Ammon's horn (tissue), 1 donor: ENCODE measurements at places on chromosomes 6 and 20.
A peak's percentile ranks its signal among the peaks of the same experiment; 100 is the strongest.

- no peak for DNase-seq
Observed at GRCh38 chr20:43744966-43745730, 18.3 kb upstream of the GTSF1L start.

DNA sequence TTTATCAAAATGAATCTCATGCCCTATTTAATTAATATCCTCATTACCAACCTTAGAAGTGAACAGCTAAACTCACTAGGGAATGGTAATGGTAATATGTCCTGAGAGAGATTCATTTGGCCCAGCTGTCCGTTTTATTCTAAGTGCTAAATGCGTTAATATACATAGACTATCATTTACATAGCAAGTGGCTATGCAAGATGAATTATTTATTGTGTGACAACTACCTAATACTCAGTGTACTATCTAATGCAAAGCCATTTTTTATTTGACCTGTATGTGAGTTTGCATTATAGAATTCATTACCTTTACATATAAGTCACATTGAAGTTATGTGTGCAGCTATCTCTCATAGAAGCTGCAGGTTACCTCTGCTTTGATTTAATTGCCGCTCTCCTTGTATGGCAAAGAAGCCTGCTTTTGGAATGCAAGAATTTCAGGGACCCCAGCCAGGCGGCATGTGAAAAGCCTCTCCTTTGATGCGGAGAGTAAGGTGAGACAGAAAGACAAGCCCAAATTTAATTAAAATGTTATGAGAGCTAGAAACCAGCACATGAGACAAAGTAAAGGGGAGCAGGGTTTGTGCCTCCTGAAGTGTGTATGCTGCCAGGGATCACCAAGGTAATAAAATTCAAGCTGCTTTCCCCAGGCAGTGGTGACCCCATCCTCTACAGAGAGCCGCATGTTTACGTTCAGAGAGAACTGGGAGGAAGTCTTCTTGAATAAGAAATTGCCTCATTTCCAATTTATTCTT is 693.0 kb upstream of the MAP3K7 start:
- no peak for DNase-seq

DNA sequence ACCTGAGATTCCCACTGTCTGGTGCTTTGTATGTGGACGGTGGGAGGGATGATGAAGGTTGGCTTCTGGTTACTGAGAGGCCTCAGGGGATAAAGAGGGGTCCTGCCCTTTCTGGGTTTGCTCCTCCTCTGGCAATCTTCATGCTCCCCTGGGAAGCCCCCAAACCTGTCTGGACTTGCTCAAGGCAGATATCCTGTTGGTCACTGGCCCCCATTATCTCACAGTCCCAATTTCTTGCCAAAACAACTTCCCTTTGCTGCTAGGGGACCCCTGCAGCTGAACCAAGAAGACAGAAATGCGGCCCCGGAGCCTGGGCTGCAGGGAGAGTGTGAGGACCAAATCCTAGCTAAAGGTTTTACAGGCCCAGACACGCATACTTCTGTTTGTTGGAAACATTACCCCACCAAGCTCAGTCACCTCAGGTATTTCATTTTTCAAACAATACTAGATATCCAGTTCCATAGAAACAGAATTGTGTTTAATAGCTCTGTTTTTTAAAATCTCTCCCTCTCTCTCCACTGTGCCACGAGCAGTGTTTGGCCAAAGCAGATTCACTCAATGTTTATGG is 63.4 kb upstream of the MRPS10 start:
- DNase-seq = no peak

DNA sequence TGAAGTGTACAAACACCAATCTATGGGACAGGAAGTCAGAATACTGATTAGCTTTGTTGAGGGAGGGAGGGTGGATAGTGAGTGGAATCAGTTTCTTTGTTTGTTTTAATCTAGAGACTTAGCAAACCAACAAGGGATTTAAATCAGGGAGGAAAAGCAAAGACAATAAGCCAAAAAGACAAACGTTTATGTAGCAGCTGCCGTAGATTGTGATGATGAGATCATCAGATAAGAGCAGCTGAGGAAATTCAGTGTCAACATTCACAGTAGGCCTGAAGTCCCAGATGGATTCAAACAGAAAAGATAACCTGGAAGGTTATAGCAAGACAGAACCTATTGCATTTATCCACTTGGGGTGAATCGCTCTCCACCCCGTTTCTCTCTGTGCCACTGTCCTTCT is 104.9 kb upstream of the SYNDIG1 start:
- no peak for DNase-seq

DNA sequence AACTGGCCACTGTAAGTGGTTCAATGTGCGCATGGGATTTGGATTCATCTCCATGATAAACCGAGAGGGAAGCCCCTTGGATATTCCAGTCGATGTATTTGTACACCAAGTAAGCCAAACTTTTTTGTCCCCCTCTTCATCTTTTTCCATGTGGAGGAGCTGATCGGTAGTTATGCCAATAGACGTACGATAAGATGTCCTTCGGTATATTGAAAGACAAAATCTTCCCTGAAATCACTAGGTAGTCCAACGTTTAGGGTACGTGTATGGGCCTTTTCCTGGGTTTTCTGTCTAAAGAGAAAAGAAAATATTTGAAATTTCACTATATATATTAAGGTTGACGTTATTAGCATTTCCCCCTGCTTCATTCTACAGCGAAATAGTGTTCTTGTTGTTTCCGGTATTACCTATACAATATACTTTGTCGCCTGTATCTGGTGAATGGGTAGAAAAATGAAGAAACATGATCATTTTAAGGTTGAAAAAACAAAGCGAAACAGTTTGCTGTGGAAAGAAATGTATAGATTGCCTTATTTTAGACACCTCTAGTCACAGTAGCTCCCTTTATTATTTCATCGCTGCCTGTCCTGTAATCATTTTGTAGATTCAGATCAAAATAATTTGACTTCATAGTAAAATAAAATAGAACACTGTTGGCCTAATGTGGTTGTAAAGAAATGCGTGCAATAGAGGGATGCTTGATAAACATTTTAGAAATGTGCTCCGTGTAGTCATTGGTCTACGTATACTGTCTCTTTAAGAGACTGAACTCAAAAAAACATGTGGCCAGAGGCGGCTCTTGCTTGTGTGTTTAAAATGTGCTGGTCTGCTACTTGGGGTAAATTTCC is 1.5 kb downstream of the LIN28B start:
- no peak for DNase-seq

DNA sequence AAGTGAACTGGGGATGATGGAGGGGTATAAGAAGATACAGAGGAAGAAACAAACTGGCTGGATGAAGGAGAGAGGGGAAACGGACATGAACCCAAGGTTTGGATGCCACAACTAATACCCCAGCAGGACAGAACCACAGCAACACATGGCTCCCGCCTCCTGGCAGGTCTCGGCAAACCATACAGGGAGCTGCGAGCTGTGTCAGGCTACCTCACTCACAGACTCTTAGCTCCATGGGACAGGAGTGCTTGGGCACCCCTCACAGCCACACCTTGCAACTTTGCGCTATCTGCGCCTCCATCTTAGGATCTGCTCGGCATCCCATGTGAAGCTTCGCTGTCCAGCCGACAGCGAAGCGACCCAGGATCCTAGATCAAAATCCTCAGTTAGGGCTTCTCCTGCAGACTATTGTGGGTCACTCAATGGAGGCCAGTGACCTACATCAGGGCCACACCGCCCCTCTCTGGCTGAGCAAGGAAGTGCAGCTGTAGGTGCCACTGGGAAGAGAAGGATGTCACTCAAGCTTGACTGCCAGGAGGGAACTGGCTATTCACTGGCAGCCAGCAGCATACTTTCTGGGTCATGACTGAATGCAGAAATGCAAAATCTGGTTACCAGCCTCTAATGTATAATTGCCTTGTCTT is 174.4 kb upstream of the RIN2 start:
- peak; percentile 53 for DNase-seq

- DNase-seq = no peak
Observed at GRCh38 chr6:43697421-43697820, 9.8 kb upstream of the MRPS18A start.

- DNase-seq = peak; percentile 48
Observed at GRCh38 chr20:19552221-19553180, 205.6 kb upstream of the RIN2 start.

GRCh38 chr6:149405823-149406765 is 6.0 kb downstream of the SUMO4 start:
- no peak for DNase-seq

GRCh38 chr6:33828452-33828763 is 24.6 kb upstream of the MLN start:
- no peak for DNase-seq

DNA sequence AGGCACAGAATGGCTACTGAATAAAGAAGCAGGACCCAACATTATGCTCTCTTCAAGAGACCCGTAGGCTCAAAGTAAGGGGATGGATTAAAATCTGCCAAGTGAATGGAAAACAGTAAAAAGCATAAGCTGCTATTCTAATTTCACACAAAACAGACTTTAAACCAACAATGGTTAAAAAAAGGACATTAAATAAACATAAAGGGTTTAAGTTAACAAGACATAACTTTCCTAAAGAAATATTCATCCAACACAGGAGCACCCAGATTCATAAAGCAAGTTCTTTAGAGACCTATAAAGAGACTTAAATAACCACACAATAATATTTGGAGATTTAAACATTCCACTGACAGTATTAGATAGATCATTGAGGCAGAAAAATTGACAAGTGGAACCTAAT is 624.5 kb downstream of the RFPL4B start:
- no peak for DNase-seq

DNA sequence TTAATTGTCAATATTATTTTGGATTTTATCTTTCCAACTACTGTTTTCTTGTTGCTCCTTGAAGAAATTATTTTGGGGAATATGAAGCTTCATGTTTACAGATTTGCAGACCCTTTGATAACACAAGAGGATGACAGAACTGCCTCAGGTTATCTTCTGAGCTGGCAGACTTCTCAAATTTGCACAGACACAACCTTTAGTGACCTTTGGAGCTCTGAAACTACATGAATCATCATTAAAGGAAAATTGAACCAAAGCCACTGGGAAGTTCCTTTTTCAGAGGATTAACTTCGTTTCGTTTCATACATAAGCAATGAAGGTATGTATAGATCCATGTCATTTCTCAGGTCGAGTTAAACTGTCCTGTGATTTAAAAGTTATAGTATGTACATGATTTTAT is 85.9 kb downstream of the FBXO5 start:
- DNase-seq = no peak

DNA sequence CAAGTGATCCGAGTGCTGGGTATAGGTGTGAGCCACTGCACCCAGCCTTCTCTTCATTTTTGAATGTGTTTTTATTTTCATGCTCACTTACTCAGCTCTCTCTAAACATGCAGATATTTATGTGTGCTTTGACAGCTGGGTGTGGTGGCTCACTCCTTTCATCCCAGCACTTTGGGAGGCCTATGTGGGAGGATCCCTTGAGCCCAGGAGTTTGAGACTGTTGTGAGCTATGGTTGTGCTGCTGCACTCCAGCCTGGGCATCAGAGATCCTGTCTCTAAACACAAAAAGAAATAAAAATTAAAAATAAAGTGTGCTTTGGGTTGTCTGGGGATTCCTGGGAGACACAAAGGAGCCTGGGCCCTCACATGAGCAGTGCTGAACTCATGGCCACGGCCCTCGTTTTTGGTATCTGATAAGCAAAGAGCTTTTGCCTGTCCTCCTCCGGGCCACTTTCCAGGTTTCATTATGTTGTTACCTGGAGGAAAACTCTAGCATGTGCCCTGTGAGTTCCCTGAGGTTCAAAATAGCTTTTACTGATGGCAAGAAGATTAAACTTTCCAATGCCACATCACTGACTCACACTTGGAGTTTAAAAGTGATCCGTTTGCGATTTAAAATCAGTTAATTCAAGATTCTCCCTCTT is 78.5 kb downstream of the CD164 start:
- DNase-seq = no peak

DNA sequence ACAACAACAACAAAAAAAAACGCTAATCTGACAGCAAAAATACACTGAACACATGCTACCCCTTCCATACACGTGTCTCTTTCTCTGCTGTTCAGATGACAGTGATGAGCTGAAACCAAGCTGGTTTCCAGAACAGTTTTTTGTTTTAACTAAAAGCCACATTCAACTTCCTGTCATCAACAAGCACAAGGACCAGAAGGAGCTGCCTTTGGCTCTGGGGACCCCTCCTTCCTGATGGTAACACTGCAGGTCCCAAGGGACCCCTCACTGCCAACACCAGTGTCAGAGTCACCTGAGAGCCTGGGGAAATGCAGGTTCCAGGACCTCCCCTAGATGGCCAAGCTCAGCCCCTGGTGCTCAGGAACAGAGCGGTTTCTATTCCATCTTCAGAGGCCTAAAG is 6.0 kb downstream of the CST7 start:
- no peak for DNase-seq

- no peak for DNase-seq
Observed at GRCh38 chr20:50562262-50562701, 52.1 kb downstream of the PTPN1 start.

GRCh38 chr6:149140137-149140909 is 177.2 kb upstream of the TAB2 start:
- DNase-seq = no peak

DNA sequence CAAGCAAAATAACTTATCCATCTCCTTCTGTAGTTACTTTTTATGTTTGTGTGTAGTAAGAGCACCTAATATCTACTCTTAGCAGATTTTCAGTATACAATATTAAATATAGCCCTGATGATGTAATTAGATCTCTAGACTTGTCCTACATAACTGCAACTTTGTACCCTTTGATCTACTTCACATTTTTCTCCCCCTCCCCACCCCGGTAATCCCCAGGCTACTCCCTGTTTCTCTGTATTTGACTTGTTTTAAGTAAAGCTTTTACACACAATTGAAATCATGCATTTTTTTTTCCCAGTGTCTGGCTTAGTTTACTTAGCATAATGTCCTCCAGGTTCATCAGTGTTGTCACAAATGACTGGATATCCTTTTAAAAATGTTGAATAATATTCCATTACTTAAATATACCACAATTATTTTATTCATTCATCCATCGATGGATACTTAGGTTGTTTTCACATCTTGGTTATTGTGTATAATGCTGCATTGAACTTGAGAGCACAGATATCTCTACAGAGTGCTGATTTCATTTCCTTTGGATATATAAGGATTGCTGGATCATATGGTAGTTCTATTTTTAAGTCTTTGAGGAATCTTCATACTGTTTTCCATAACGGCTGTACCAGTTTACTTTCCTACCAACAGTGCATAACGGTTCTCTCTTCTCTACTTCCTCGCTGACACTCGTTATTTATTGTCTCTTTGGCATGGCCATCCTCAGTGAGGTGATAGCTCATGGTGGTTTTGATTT is 212.7 kb downstream of the CDKAL1 start:
- DNase-seq = no peak

DNA sequence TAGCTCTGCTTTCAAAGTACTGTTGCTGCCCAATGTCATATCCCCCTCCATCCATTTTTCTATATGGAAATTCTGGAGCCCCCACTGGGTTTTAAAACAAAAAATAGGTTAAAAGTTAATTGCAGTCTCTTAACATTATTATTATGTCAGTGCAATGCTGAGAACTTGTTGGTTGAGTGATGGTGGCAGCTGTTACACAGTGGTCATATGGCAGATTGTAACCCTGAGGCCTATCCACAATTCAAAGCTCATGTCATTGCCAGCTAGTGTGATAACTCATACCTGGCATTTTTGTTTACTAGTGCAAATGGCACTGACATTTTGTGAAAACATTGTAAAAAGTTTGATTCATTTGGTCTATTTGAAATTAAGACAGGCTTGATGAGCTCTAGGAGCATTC is 305.7 kb upstream of the FLRT3 start:
- DNase-seq = no peak

- DNase-seq = no peak
Observed at GRCh38 chr6:36336779-36337241, at the start of gene BNIP5. TSS of gene BNIP5 (minus strand) at chr6:36336888. CDS start at chr6:36330690, 6,198 bp downstream.
